Heart left ventricle (tissue), 16 donors: ENCODE measurements at places on chromosomes 2 and 18.

DNA sequence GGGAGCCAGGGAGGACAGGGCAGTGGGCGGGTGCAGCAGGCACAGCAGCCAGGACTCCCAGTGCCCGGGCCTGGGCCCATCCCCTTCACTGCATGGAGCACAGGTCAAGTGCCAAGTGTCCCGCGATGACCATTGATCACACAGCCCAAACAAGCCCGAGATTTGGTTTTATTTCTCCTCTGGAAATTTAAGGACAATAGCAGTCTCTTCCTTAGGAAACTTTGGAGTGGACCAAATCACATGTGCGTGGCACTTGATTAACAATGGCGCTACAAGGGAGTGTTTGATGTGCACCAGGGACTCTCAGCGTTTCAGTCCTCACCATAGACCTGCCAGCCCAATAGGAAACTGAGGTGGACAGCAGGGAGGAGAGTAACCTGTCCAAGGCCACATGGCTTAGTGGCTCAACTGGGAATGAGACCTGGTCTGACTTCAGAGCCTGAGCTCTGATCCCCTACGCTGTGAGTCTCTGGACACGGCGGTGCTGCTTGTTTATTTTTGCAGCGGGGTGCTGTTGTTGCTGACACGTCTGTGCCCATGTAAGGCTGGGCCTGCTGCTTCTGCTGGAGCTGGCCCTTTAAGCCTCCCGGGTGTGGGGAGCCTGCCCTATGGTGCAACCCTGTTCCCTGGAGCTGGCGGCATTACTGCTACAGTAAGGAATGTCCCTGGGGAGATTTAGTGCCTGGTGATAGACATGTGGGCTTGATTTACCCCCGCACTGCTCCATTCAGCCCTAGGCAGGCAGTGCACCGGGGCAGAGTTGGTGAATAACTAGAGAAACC, 194.2 kb downstream of the INHBB start:
- DNase-seq = peak; percentile 77

GRCh38 chr2:240725671-240726070, 34.0 kb downstream of the AQP12A start:
- no peak for DNase-seq

GRCh38 chr2:238920601-238921001, 72.7 kb downstream of the TWIST2 start:
- DNase-seq = no peak

DNA sequence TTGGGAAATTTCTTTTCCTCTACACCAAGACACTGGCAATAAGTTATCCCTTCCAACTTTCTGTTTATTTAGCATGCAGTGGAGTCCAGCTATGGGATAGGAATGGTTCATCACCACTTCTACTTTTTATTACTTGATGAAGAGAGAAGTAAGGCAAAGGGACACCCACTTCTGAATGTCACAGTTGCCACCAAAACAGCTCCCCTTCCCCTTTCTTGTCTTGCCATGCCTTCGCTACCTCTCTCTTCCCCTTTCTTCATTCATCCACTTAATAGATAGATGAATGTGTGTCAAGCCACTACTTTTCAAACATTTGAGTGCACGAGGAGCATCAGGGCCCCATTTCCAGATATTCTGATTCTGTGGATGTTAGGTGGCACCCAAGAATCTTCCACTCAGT, 59.6 kb downstream of the KCTD18 start:
- DNase-seq = no peak

GRCh38 chr18:45910405-45911023, 56.6 kb downstream of the EPG5 start:
- peak; percentile 32 for DNase-seq

GRCh38 chr2:68589963-68590362, 53.4 kb upstream of the PROKR1 start:
- DNase-seq = no peak

DNA sequence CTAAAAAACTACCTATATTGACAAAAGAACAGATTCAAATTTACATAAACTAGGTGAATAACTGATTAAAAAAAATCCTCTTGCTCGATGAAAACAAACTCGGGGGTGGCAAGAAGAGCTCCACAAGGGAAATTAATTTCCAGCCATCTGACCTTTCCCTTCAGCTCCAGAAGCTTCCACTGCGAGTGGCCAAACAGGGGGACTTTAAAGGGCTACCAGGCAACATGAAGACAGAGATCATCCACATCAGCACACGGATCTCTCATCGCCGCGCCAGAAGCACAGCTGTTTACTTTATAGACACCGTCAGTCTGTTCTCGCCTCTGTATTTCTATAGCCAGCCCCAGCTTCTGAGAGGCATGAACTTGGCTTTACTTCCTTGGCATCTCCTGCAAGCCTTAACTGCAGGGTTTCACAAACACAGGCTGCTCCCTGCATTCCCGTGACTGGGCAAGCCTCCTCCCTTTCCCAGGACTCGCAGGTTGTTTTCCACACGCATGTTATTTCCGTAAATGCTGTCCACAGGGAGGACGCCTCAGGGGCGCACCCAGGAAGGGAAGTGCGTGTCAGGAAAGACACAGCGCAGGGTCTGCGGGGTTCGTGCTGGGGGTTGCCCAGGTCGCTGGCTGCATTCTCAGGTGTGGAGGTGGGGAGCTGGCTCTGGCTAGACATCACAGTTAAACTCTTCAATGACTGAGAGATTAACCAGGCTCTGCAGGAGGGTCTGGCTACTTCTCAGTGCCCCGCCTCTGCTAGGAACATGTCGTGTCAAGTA, 85.0 kb downstream of the USP40 start:
- DNase-seq = no peak

DNA sequence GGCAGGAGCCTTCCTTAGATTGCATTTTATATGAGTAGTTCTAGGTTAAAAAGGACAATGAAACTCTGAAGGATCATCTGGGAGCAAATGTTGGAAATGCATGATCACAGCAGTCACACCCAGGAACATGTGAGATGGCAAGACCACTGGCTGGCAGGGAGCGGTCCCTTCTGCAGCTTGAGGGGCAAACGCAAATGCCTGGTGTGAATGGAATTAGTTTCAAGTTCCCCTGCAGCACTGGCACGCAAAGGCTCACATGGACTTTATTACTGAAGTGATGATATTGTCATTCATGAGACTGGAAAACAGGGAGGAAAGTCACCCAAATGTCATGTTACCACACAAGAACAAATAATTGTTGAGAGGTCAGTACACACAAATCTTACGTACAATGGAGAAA, 223.3 kb downstream of the FBXO15 start:
- no peak for DNase-seq

DNA sequence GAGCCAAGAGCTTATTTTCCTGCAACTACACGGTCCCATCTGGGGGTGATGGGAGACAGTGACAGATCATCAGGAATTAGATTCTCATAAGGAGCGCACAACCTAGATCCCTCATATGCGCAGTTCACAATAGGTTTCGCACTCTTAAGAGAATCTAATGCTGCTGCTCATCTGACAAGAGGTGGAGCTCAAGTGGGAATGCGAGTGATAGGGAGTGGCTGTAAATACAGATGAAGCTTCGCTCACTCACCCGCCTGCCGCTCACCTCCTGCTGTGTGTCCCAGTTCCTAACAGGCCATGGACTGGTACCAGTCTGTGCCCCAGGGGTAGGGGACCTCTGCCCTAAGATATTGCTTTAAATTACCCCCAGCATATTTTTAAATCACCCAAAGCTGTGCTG, 10.8 kb downstream of the LRRFIP1 start:
- no peak for DNase-seq

DNA sequence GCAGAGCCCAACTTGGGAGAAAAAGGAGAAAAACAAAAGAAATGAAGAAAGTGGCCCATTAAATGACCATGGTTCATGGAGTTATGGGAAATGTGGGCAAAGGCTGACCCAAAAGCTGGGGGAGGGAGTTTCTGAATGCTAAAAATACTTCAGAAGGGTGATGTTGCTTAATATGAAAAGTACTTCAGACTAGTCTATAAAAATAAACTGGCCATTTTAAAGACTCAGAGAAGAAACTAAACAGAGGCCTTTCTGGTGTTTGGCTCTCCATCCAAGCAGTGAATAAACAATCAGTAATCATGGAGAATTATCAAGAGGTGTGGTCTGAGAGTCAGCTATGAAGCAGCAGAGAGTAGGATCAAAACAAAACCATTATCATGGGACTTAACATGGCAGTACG, 160.8 kb upstream of the MAPRE2 start:
- DNase-seq = no peak

DNA sequence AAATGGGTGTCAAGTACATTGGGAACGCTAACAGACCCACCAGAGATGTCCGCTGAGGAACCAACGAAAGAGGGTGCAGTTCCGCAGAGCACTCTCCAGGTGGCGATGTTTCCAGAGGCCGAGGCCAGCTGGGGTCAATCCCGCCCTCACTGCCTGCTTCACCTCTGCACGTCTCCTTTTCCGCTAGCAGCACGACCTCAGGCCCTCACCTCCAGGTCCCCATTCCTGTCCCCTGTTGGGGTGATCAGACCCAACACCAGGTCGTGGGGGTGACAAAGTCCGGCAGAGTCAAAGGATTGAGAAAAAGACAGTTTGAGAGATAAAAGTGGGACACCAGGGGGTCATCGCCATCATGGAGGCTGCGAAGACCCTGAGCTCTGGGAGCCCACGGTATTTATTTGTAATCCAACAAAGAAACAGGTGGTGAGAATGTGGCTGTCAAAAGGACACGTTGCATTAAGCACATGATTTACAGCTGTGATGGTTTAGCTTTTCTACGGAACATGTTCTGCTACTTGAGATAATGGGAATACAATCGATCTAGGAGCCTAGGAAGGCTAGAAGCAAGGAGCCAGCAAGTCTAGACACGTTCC, 27.3 kb downstream of the ZAP70 start:
- no peak for DNase-seq

DNA sequence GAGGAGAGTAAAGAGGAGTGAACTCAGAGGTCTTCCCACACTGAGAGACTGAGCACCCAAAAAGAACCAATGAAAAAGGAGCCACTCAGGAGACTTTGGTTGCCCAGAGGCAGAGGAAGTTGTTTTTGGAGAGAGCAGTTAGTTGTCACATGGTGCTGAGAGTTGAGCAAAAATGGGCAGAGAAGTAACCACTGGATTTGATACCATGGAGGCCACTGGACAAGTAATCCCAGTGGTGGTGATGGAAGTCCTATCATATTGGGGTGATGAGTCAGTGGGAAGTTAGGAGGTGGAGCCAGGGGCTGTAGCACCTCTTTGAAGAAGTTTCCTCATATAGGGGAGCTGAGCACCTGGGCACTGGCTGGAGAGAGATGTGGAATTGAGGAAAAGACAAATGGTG, 235.8 kb downstream of the TPGS2 start:
- DNase-seq = no peak

GRCh38 chr2:29273004-29273684, 157.9 kb downstream of the CLIP4 start:
- DNase-seq = no peak

GRCh38 chr2:9979977-9980376, 28.5 kb downstream of the GRHL1 start:
- DNase-seq = no peak

DNA sequence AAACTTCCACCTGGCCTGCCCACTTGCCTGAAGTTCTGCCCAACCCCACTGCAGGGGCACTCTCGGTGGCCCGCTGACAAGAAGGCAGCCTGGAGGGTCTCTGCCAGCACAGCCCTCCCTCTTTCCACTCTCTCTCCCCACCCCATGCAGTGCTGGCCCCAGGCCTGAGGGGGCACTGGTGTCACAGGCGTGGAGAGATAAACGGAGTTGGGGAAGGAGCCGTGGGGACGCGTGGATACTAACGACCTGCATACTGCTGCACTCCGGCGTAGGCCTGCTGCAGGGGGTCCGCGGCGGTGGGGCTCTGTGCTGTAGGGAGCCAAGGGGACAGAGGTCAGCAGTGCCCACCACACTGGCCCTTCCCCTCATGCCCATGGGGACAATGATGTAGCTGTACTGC, 299.3 kb downstream of the CELF4 start:
- DNase-seq = peak; percentile 7
